ENCODE measurements at places on chromosomes 13 and 19.

GRCh38 chr13:57724486-57725272 is 93.1 kb downstream of the PCDH17 start:
- no peak for DNase-seq

- no peak for DNase-seq
Observed at GRCh38 chr19:13152356-13152973, 2.3 kb downstream of the IER2 start.

DNA sequence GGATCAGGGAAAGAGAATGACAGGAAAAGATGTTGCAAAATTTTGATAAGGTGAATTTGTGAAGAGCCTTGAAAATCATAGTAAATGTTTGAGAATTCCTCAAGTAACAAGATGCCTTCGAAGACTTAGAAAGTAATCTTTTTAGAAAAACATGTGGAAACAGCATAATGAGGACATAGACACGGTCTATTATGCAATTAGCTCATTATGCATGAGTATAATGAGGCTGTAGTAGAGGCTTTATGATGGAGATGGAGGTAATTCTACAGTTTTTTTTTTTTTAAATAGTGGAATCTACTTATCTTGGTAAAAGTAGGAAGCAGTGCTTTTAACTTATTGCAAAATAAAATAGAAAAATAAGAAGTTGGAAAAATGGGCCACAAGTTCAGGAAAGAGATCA is 1329.1 kb upstream of the SPRY2 start:
- DNase-seq, result no peak

- no peak for DNase-seq
Observed at GRCh38 chr13:30796132-30796572, 60.8 kb downstream of the ALOX5AP start.

GRCh38 chr13:37443538-37443937 is 155.0 kb downstream of the POSTN start:
- no peak for DNase-seq

DNA sequence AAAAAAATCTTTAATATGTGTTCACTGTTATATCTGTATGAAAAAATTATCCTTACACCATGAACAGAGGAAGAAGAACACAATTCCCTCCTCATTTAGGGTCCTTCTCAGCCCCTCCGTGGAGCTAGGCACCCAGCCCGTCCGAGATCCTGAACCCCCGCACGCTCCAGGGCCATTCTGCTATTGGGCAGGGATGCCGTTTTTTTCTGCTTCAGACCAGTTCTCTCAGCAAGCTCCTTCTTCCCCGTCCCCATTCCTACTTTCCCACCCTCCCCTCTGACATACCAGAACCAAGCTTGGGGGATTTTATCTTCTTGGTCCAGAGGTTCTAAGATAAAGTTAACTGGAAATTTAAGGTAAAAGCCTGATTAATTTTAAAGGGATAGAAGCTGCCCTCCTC is 36.2 kb downstream of the ATP12A start:
- DNase-seq, result no peak

DNA sequence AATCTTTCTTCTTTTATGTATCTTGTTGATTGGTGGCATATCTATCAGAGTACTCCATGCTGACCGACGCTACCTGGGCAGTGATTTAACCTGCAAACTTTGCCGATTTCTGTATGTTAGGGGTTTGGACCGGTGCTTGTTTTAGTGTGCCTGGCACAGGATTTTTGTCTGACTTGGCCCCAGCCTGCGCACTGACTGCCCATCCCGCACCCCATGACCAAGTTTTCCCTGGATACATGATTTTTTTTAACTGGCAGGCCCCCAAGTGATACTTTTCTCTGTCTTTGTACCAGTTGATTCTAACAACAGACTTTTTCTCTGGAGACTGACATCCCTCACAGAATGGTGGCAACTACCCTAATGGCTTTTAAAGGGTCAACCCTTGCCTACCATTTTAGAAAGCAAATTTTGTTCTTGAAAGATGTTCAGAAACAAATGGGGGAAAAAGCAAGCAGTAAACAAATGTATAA is 69.0 kb upstream of the C1QTNF9B start:
- no peak for DNase-seq

DNA sequence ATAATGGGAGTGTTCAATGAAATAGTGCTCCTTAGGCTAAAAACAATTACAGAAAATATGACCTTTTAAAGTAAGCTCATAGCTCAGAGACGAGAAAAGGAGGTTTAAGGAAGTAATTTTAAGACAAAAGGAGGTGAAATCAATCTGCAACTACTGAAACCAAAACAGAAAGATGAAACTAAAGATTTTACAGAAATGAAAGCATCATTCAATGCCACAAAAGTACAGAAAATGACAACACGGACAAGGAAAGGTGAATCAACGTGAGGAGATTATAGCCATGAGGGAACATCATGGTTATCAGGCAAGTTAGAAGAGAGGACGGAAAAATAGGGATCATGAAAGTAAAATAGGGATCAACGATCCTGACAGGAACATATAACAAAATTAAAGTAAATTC is 745.2 kb downstream of the PCDH17 start:
- no peak for DNase-seq

DNA sequence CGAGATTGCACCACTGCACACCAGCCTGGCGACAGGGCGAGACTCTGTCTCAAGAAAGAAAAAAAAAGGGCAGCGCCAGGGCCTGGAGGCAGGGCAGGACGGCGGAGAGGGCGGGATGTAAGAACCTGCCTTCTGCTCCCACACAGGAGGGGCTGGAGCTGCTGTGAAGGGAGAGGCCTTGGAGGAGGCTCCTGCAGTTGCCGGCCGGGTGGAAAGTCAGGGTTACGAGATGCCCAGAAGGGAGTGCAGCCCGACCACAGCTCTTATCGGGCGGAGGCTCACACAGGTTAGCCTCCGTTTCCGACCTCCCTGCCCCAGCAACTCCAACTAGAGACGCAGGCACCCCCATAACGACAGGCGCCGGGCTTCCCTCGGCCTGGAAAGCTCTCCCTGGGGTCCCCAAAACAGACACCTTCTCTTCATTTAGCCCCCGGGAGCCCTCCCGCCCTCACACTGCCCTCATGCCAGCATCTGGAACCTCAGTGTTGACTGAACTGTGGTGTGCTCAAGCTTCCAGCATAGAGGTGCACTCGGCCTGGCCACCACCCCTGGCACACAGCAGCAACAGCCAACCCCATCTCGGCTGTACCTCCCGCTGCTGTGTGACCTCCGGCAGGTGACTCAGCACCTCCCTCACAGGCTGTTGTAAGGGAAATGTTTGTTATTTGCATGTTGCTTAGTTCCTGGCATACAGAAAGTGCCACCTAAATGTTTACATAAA is 1.4 kb downstream of the PLPP2 start:
- DNase-seq, result peak; percentile 27

DNA sequence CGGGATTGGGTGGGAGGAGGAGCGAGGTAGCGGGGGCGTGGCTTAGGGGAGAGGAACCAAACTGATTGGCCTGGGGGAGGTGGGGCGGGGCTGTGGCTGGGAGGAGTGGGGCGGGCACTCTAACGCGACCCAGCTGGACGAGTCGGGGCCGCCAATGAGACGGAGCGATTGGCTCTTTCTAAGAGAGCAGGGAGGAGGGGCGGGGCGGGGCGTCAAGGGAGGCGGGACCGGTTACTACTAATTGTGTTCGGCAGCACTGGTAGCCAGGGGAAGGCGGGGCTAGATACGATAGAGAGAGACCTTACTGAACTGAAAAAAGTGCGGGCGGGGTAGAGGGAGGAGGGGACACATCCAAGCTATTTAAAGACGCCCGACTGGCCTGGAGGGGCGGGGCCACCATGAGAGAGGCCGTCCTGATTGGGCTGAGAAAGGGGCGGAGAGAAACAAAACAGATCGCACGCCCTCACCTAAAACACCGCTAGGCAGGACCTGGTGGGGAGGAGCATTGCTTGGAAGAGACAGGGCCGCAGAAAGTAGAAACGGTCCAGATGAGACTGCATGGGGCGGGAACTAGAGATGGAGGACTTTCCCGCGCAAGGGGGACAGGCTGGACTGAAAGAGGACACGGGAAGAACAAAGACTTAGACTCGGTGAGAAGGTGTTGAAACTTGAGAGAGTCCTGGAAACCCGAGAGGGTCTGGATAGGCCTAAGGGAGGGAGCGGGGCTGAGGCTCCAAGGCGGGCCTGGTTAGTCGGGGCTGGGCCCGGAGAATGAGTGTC is at the start of gene KCNC3:
KCNC3 (minus strand) TSS at position 232 of the 780 bp plus-strand sequence. CDS start 295 bp downstream, outside the sequence.
- peak; percentile 96 for DNase-seq

DNA sequence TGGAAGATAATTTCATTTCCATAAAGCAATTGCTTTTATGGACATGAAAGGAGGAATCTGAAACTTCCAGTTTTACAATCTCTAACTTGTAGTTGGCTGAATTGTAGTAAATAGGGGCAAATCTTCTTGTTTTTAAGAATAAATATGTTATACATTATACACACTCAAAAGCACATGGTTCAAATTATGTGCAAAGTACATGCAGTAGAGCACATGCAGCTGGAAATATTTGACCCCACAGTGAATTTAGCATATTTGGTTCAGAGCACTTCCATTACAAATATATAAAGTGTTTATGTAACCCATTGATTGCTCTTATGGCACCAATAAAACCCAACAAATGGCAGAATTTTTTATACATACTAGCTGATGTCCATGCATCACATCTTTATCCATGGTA is 180.5 kb downstream of the IRS2 start:
- DNase-seq, result no peak

- DNase-seq, result peak; percentile 52
Observed at GRCh38 chr19:41548954-41549688, 26.8 kb upstream of the CEACAM21 start.

DNA sequence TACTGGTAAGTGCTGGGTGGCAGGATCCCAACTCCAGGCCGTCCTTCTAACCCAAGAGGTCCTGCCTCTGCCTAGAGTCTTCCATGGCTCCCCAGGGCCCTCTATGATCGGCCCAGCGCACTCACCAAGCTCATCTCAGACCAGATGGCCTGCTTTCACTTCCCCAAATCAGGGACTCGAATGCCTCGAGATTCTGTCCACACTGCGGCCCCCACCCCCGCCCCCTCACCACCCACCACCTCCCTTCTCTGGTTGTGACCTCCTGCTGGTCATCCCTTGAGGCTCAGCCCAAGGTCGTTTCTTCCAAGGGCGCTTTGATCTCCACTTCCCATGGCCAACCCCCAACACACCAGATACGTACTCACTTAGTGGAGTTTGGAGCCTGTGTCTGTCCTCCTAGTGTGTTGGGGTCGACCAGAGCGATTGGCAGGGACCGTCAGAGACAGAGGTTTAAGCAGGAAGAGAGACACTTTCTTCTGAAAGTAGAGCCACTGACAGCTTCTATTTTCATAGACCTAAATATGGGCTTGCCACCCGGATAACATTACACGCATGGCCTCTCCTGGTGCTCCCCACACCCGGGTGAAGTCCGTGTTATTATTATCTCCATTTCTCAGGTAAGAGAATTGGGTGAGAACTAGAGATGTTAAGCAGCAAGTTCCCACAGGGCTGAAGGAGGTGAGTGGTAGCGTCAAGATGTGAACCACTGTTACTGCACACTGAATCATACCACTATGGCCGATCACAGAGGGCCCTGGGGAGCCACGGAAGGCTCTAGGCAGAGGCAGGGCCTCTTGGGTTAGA is at the start of gene FCER2:
FCER2 (minus strand) TSS at position 478 of the 804 bp plus-strand sequence. CDS start 2,371 bp downstream, outside the sequence.
- DNase-seq, result no peak

GRCh38 chr13:106349080-106349931 is 186.2 kb downstream of the EFNB2 start:
- DNase-seq, result no peak

GRCh38 chr19:14149509-14149994 is 13.2 kb upstream of the ASF1B start:
- peak; percentile 43 for DNase-seq

DNA sequence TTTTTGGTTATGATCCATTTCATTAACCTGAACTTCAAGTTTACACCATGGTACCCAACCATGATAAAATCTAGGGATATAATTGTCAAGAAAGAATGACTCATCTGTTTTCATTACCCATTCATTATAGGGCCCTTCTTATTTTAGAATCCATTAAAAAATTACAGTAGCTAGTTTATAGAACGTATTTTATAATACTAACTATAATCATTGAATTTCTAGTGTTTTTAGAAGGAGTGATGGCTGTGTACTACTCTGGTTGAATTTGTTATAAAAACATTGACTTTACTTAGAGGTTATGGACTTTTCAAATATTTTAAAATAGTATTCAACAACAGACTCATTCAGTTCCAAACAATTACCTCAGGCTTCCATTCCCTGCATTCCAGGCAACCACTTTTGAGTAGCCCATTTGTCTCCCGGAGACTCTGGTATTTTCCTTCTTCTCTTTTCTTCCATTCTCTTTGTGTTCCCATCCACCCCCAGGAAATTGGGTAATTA is 71.9 kb upstream of the KLF12 start:
- no peak for DNase-seq

- DNase-seq, result no peak
Observed at GRCh38 chr13:112803422-112803821, 113.6 kb downstream of the ATP11A start.

GRCh38 chr19:38433268-38433733 is at the start of gene RYR1:
TSS of gene RYR1 (plus strand) at chr19:38433691. CDS start at chr19:38433830, 139 bp downstream.
- DNase-seq, result peak; percentile 66

GRCh38 chr19:35528218-35529038 is at the start of gene SBSN:
TSS of gene SBSN (minus strand) at chr19:35528311. CDS start at chr19:35528281, 30 bp downstream.
- no peak for DNase-seq

GRCh38 chr13:51158880-51159518 is 47.9 kb upstream of the C13orf42 start:
- no peak for DNase-seq

DNA sequence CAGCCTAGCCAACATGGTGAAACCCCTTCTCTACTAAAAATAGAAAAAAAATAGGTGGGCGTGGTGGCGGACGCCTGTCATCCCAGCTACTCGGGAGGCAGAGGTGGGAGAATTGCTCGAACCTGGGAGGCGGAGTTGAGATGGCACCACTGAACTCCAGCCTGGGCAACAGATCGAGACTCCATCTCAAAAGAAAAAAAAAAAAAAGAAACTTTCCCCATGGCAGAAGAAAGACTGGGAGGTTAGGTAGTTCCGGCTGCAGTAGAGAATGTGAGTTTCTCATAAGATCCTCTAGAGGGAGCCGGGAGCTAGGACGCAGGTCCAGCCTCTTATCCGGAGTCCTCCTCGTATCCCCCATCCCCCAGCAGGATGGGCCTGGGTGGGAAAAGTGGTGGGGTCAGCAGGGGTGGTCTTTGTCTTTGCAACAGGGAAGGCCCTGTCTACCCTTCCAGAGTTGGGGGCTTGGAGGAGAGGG is 13.2 kb upstream of the CREB3L3 start:
- DNase-seq, result no peak

GRCh38 chr19:50790922-50791467 is 780 bp downstream of the ACP4 start:
- no peak for DNase-seq

DNA sequence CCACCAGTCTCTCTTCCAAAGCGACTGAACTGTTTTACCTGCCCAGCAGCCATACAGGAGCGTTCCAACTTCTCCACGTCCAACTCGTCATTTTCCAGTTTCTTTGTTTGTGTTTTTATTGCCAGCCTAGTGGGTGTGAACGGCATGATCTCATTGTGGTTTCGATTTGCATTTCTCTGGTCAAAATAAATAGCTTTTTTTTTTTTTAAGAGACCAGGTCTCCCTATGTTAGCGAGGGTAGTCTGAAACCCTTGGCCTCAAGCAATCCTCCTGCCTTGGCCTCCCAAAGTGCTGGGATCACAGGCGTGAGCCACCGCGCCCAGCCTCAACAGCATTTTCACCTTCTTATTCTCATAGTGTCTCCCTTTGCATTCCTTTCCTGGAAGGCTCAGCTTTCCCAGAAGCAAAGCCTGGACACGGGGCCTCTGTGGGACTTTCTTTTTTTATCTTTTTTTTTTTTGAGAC is 4.2 kb upstream of the JSRP1 start:
- no peak for DNase-seq

- DNase-seq, result no peak
Observed at GRCh38 chr19:38913958-38914357, 2.0 kb upstream of the CCER2 start.

GRCh38 chr13:40351537-40352379 is 314.7 kb downstream of the FOXO1 start:
- DNase-seq, result no peak
